Activated naive CD8-positive, alpha-beta T cell treated with anti-CD3 and anti-CD28 coated beads, Interleukin-2, amount 50 U/mL, for 24 hours (primary cell): ENCODE measurements at places on chromosomes 6 and 20.

DNA sequence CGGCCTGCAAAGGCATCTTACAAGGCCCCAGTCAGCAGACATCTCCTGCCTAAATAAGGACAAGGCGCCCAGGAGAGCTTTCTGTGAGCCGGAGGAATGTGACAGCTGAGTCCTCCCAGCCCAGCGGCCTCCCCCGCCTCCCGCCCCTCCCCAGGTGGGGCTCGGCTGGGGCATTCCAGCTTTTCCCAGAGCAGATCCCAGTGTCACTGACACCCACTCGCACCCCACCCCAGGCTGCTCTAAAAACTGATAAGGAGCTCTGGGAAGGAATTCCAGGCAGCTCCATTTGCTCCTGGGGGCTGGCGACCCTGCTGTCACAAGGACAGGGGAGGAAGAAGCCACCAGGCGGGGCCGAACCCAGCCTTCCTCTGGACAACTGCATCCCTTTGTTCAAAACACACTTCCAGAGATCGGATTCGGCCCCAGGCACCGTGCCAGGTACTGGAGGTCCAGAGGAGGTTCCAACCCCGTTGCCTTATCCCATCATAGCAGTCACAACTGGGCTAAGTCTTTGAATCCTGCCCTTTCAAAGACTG lies 49.7 kb downstream of the JPH2 start:
- no peak for DNase-seq

DNA sequence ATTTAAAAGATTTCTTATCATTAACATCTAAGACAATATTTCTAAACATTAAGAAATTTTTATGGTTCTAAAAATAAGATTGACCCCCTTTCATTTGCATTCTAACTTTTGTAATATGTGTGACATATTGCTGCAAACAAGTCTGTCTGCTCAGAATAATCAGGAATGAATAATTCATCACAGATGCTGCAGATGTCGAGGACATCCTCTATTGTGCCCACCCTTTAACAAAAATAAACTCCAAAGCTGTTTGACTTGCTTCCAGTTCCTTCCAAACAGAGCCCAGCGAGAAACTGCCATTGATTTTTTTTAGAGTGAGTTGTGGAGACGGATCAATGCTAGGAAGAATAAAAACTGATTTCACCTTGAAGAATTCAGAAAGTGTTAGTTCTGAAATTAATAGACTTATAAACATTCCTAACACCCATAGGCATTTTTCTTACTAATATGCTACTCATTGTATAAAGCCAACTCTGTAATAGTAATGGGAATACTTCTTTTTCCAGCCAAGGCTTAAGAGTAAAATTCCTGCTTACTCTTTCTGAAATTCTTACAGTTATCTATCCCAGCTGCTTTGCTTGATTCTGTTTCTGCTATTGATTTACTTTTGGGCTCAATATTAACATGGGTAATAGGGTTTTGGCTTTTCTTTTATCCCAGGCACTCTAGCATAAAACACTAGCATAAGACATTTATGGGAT lies 244.8 kb upstream of the FAM83B start:
- no peak for DNase-seq

DNA sequence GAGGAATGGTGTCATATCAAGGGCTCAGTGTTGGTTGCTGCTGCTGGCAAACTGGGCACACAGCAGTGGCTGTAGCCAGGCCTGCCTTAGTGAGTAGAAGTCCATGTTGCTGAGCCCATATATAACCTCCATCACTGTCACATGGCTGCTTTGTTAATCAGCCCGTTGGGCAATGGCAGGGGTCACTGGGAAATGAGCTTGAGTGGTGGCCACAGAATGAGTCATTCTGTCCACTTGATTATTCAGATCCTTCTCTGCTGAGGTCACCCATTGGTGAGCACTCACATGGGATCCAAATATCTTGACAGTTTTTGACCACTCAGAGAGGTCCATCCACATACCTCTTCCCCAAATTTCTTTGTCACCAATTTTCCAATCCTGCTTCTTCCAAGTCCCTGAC lies 898.9 kb upstream of the EYS start:
- no peak for DNase-seq

- DNase-seq: no peak
These were observed 184.3 kb downstream of the ZNF217 start for GRCh38 chr20:53409447-53409717.

GRCh38 chr20:50887576-50887975 lies 43.7 kb downstream of the ADNP start:
- no peak for DNase-seq
